ENCODE measurements at places on chromosomes 6 and 20.

- H3K4me1 ChIP-seq, result peaks cover 32% of the 10 kb centered on the region
- H3K27me3 ChIP-seq, result no peaks in the 10 kb centered on the region
- peak overlapping the region; percentile 60 for H3K27ac ChIP-seq
- peak overlapping the region; percentile 47 for H3K4me3 ChIP-seq
- H3K36me3 ChIP-seq, result no peaks in the 10 kb centered on the region
- no peak for DNase-seq
Measured at GRCh38 chr6:137222381-137222780, 3.2 kb upstream of the IFNGR1 start.

- no peak overlapping the region for H3K27ac ChIP-seq
- H3K36me3 ChIP-seq, result no peaks in the 10 kb centered on the region
- no peaks in the 10 kb centered on the region for H3K4me1 ChIP-seq
- H3K27me3 ChIP-seq, result no peaks in the 10 kb centered on the region
- no peak for DNase-seq
- H3K4me3 ChIP-seq, result no peak overlapping the region
Measured at GRCh38 chr6:69771158-69771906, 25.5 kb downstream of the LMBRD1 start.

- no peak for DNase-seq
- no peak overlapping the region for H3K27ac ChIP-seq
- H3K4me1 ChIP-seq, result peaks cover 63% of the 10 kb centered on the region
- no peak overlapping the region for H3K4me3 ChIP-seq
Measured at GRCh38 chr6:33273924-33274902, 2.3 kb downstream of the RPS18 start.

DNA sequence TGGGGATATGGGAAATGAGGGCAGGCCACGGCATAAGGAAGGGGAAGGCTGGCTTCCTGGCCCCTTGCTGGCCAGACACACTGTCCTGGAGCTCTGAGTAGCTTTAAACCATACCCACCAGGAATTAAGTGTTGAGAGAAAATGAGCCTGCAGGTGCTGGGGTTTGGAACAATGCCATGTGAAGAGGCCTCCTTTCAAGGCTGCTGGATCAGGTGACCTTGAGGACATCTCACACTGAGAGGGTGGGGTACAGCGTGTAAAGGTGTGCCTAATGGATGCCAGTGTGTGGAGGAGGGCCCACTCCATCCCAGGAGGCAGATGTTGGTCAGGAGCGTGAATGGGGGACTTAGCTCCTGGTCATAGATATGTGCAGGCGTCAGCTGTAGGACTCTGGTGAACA lies 74.8 kb upstream of the MLN start:
- H3K4me1 ChIP-seq, result no peaks in the 10 kb centered on the region
- no peak overlapping the region for H3K27ac ChIP-seq
- no peak for DNase-seq
- H3K27me3 ChIP-seq, result no peaks in the 10 kb centered on the region
- H3K36me3 ChIP-seq, result no peaks in the 10 kb centered on the region
- no peak overlapping the region for H3K4me3 ChIP-seq

DNA sequence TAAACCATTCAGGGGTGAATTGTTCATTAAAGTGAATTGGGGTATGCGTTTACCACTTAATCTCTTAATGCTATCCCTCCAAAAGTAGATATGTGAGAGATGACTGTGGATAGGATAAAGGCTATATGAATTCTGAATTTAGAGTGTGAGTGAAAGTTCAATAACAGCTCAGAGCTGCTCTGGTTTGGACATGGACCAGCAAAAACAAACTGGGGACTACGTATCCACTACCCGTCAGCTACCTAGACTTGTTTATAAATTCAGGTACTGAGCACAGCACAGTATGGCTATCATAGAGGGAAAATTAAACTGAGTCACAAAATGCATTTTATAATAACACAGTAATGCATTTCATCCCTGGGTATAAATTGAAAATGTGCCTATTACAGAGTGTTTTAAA lies 44.4 kb downstream of the HDDC2 start:
- H3K4me1 ChIP-seq, result peaks cover 7% of the 10 kb centered on the region
- no peaks in the 10 kb centered on the region for H3K36me3 ChIP-seq
- H3K27me3 ChIP-seq, result no peaks in the 10 kb centered on the region
- no peak overlapping the region for H3K4me3 ChIP-seq
- no peak overlapping the region for H3K27ac ChIP-seq

DNA sequence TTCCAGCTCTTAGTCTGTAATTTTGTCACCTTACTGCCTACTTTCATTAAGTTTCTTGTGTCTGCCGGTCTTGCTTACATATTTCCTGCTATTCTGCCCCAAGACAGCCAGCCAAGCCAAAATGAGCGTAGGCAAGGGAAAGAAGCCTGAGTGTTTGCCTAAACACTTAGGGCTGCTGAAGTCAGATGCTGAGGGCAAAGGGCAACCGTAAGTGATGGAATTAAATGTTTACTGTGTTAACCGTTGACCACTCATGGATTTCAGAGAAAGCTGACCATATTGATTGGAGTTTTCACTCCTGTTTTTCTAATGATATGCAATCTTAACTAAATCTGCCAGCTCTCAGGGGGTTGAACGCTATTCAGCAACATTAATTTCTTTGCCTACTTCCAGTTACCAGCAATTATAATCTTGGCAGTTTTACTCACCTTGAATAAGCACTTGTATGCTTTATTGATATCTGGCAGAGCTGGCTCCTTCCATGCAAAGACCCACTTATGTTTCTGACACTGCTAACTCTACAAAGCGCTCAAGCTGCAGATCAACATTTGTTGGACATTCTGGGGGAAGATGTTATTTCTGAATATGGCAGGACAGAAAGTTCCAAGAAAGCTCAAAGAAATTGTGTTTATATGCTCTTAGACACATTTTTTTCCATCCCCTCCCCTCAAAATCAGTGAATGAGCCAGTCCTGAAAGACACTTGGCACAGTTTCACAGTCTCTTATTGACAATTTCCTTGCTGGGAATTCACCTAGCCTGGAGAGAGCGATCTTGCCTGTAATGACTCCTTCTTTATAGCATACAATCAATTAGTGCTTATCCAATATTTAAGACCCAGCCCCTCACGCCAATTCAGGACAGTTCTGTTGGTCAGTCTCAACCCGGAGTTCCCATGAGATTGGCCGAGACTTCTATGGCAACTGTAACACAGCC lies 183.8 kb downstream of the PLCB1 start:
- no peaks in the 10 kb centered on the region for H3K36me3 ChIP-seq
- DNase-seq, result no peak
- H3K4me1 ChIP-seq, result no peaks in the 10 kb centered on the region
- no peaks in the 10 kb centered on the region for H3K27me3 ChIP-seq
- H3K27ac ChIP-seq, result no peak overlapping the region

DNA sequence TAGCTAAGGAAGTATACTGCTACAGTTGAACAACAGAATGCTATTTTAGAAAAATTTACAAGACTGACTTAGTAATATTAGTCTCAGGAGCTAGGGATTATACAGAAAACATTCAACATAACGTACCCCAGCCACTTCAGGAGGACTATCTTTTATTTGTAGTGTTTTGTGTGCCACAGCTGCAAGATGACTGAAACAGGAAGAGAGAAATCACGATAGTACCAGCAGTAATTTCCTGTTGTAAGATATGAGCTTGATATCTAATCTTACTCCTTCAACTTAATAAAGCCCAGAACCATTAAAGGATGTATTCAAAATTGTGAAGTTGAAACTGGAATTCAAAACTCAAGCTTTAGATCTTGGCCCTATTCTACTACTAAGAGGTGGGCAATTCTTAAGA lies 42.1 kb downstream of the SLC35A1 start:
- peaks cover 46% of the 10 kb centered on the region for H3K36me3 ChIP-seq
- no peak overlapping the region for H3K27ac ChIP-seq
- H3K27me3 ChIP-seq, result no peaks in the 10 kb centered on the region
- no peaks in the 10 kb centered on the region for H3K4me1 ChIP-seq

DNA sequence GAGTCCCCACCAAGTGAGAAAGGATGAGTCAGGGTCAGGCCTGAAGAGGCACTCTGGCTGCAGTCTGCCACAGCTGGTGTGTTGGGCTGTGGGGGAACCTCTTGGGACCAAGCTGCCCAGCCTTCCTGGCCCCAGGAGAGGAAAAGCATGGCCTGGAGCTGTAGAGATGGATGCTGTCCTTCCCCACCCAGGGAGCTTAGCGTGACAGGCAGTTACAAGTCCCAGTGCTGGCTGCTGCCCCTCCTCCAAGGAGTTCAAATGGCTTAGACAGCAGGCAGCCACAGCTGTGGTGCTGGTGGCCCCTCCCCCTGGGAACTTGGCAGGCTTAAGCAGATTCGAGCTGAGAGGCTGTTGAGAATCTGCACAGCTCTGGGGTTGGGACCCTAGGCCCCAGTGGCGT lies 253.2 kb downstream of the PLCB1 start:
- no peak overlapping the region for H3K27ac ChIP-seq
- H3K36me3 ChIP-seq, result no peaks in the 10 kb centered on the region
- H3K4me1 ChIP-seq, result peaks cover 4% of the 10 kb centered on the region

GRCh38 chr6:6543181-6543879 lies 45.2 kb upstream of the LY86 start:
- H3K27ac ChIP-seq, result no peak overlapping the region
- no peaks in the 10 kb centered on the region for H3K36me3 ChIP-seq

- H3K27me3 ChIP-seq, result no peaks in the 10 kb centered on the region
- H3K4me1 ChIP-seq, result no peaks in the 10 kb centered on the region
- no peaks in the 10 kb centered on the region for H3K36me3 ChIP-seq
- DNase-seq, result no peak
Measured at GRCh38 chr6:52098721-52099120, 11.3 kb upstream of the PKHD1 start.

DNA sequence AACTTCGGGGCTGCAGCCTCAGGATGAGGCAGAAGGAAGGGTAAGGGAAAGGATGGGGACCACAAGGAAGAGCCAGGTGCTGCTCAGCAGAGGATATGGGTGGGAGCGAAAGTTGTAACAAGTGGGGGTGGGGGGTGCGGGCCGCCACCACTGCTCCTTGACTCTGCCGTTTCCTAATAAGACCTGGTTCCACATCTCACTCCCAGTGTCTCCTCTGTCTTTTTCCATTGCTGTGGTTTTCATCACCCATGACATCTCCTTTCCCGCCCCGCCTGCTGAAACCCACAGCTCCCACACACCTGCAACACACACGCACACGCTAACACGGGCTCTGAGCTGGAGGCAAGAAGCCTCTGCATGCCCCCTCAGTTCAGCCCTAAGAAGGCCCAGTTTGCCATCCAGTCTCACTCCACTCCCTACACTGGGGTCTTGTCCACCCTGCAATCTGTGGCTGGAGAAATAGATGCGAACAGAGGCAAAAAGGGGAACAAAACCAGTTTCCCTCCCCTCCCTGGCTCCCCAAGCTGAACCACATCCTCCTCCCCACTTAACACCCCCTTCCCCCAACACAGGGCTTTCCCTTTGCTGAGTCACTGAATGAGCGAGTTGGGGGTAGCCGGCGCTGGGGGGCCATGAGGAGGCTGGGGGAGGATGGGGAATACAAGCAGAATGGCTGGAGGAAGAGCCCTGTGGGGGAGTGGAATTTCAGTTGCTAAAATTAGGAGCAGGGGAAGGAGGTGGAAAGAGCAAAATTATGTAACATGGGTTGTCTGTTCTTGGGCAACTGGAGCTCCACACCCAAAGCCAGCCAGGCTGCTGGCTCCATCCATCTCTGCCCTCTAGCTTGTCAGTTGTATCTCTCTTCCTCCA lies 11.5 kb downstream of the NFKBIL1 start:
- no peaks in the 10 kb centered on the region for H3K27me3 ChIP-seq
- DNase-seq, result no peak
- H3K27ac ChIP-seq, result no peak overlapping the region

GRCh38 chr20:50744143-50744792 lies 12.9 kb downstream of the PARD6B start:
- DNase-seq, result peak; percentile 27
- no peak overlapping the region for H3K4me3 ChIP-seq

DNA sequence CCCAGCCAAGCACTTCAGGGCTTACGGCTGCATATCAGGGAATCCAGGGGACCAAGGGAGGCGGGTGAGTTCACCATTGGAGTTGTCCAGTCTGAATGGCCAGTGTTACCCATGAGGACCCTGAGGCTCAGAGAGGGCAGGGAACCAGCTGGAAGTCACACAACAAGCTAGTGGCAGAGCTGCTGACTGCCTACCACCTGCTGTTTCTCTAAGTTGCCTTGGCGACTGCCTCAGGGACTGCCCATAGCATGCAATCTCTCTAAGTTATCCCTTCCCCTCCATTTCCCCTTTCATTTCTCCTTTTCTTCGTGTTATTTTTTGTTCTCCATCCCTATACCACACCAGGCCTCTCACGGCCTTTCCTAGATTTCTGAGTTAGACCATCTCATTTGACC lies 71.8 kb upstream of the SIRPA start:
- H3K36me3 ChIP-seq, result no peaks in the 10 kb centered on the region
- H3K4me1 ChIP-seq, result peaks cover 8% of the 10 kb centered on the region
- no peak overlapping the region for H3K4me3 ChIP-seq
- H3K27me3 ChIP-seq, result no peaks in the 10 kb centered on the region
- H3K27ac ChIP-seq, result no peak overlapping the region

GRCh38 chr6:60687085-60687484 lies 1598.9 kb downstream of the KHDRBS2 start:
- H3K27me3 ChIP-seq, result no peaks in the 10 kb centered on the region
- DNase-seq, result no peak
- no peak overlapping the region for H3K27ac ChIP-seq

DNA sequence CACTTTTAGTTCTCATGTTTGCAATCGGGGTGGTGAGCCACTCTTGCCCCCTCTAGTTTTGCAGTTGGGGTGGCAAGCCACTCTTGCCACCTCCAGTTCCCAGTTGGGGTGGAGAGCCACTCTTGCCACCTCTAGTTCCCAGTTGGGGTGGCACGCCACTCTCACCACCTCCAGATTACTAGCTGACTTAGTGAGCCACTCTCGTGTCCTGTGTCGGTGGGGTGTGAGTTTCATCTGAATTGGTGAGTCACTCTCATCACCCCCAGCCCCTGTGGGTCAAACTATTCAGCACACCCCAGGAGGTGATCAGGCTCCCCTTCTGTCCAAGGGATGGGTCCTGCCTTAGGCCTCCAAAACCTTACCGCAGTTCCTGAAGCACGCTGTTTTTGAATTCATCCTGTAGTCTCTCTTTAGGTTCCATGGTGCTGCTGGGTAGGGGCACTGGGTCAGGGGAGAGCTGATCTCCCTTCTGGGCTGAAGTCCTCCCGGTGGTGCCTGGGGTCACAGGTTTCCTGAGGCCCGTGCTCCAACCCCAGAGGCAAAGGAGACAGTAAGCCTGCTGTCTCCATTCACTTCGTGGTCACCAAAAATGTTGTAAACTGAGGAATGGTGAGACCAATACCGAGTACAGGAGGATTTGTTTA lies 224.2 kb upstream of the SYNCRIP start:
- H3K36me3 ChIP-seq, result no peaks in the 10 kb centered on the region
- no peak for DNase-seq
- H3K4me1 ChIP-seq, result peaks cover 7% of the 10 kb centered on the region
- H3K27me3 ChIP-seq, result no peaks in the 10 kb centered on the region

DNA sequence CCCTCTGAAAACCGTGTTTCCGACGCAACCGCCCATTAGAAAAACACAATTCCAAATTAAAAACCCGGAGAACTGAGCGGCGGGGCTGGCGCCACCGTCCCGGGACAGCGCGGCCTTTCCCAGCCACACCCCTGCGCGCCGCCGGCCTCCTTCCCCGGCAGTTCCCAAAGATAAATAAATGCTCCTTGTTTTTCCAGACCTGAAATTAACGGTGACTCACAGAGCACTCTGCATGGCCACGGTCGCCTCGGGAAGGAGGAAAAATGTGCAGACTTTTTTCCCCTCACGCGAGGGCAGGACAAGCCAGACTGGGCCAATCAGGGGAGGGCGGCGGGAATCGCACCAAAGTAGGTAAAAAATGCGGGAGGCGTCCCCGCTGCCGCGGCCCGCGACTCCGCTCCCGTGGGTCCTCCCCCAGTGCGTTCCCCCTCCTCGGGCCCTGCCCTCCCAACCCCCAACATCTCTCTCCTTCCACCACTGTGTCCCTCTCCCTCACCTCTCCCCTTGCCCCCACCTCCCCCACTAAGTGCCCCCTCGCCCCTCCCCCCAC lies 828 bp upstream of the DSTN start:
- H3K27me3 ChIP-seq, result no peaks in the 10 kb centered on the region
- peak overlapping the region; percentile 100 for H3K27ac ChIP-seq
- peaks cover 50% of the 10 kb centered on the region for H3K4me1 ChIP-seq
- peak; percentile 77 for DNase-seq

All from thoracic aorta (tissue), 2 donors.